ENCODE measurements at places on chromosomes 3 and 15.
A peak's percentile ranks its signal among the peaks of the same experiment; 100 is the strongest.

GRCh38 chr3:104604326-104605010 lies 762.2 kb upstream of the ALCAM start:
- DNase-seq: no peak

- DNase-seq: no peak
Measured at GRCh38 chr3:133463347-133463860, 63.5 kb downstream of the BFSP2 start.

DNA sequence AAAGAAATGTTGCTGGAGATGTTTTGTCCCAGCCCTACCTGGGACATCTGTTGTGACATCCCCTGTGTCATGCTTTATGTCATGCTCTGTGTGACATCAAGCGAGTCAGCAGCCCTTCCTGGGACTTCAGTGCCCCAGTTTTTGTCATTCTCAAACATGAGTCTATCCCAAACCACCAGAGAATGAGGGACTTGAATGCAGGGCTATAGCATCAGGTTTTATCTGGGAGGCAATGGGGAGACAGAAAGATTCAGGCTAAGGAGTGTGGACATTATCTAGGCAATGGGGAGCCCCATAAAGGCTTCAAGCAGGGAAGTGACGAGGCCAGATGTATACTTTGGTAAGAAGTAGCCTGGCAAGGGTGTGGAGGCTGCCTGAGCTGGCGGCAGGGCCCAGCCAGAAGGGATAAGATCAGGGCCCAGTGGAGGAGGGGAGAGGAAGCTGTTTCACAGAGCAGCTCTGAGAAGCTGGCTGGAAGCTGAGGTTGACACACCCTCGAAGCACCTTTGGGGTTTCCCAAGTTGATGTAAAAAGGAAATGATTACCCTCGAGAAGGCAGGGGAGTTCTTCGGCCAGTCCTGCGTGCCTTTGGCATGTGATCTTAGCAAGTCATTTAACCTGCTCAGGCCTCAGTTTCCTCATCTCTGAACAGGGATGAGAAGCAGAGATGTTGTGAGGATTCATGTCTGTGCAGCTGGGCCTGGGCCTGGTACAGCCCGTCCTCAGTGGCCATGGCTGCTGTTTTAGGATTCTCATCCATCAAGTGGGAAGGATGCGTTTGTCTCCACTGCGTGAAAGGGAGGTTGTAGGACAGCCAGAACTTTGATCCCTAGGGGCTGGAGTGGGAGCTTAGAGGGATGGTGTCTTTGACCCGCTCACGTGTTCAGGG lies 34.3 kb downstream of the IRAK2 start:
- DNase-seq: peak; percentile 27

GRCh38 chr15:99253381-99254090 lies 2.3 kb downstream of the LRRC28 start:
- DNase-seq: no peak

DNA sequence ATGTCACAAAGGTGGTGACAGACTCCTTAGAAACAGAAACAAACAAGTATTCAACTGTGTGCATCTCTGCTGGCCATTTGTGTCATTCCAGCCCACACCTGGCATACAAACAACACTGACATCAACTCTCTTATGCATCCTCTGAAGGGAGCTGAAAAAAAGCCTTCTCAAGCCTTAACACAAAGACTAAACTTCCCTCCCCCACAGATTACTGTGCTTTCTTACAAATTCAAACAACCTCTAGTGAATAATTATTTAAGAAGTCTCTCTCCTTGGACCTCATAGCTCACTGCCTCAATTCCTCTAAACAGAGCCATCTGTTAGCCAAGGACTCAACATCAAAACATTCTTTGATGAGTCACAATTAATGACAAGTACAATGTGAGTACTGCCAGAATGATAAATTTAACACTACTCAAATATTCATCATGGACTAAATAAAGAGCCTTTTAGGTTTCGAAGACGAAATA lies 132.1 kb downstream of the WDR76 start:
- no peak for DNase-seq

DNA sequence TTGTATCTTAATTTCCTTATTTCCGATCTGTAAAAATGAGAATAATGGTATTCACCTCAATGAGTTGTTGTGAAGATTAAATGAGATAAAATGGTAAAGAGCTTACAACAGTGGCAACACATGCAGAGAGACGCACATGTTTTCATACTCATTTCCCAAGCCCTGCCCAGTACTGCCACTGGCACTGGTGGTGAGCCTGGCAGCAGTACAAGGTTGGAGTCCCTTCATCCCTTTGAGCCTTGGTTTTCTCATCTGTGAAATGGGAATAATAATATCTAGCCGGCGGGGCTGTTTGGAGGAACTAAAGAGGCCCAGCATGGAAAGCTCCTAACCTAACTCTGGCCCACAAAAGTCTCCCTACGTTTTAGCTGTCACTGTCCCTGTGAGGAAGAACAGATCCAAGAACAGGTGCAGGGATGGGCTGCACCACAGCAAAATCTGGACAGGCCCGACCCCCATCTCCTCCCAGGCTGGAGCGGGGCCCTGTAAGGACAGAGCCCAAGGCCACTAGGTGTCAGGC lies 866 bp upstream of the CD276 start:
- DNase-seq: peak; percentile 68

DNA sequence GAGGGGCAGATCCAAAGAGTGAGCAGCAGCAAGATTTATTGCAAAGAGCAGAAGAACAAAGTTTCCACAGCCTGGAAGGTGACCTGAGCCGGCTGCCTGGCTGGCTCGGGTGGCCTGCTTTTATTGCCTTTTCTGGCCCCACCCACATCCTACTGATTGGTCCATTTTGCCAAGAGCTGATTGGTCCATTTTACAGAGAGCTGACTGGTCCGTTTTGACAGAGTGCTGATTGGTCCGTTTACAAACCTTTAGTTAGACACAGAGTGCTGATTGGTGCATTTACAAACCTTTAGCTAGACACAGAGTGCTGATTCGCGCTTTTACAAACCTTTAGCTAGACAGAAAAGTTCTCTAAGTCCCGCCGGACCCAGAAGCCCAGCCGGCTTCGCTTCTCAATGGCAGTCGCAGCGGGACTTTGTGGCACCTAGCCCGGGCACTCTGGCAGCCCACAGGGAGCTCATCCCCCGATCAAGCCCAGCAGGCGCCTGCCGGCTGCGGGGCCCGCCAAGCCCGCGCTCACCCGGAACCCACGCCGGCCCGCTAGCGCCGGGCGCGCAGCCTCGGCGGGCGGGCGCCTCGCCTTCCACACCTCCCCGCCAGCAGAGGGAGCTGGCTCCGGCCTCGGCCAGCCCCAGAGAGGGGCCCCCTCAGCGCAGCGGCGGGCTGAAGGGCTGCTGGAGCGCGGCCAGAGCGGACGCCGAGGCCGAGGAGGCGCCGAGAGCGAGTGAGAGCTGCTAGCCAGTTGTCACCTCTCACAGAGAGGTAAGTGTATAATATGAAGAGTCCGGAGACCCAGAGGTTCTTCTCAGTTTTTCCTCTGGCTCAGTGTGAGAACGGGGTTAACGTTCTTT lies 339.2 kb downstream of the CHL1 start:
- no peak for DNase-seq

DNA sequence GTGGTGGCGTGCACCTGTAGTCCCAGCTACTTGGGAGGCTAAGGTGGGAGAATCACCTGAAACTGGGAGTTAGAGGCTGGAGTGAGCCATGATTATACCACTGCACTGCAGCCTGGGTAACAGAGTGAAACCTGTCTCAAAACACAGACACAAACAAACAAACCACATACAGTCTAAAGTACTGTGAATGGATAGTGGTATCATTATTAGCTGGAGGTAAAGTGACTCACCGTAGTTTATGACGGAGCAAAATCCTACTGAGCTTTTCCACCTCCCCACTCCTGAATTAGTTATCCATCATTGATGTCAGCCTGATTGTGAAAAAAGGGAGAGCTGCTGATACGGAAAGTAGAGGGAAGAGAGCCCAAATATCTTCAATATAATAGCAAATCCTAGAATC lies 3.2 kb upstream of the CNOT10 start:
- no peak for DNase-seq

DNA sequence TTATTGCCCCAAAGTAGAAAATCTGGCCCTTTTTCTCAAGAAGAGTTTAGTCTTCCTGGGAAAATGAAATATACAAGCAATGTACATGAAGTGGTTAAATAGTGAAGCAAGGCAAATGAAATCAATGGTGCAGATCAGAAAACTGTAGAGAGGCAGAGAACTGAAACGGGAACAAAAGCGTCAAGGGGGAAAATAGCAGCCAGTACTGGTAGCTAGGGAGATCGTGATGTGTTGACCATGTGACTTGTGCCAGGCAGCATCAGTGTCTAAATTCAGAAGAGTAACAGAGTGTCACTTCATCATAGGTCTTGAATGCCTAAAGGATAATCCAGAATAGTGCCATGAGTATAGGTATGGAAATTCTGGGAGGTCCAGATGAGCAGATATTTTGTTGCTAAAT lies 163.1 kb downstream of the CHL1 start:
- no peak for DNase-seq

GRCh38 chr15:26967719-26968269 lies 3.2 kb upstream of the GABRG3 start:
- DNase-seq: peak; percentile 46

DNA sequence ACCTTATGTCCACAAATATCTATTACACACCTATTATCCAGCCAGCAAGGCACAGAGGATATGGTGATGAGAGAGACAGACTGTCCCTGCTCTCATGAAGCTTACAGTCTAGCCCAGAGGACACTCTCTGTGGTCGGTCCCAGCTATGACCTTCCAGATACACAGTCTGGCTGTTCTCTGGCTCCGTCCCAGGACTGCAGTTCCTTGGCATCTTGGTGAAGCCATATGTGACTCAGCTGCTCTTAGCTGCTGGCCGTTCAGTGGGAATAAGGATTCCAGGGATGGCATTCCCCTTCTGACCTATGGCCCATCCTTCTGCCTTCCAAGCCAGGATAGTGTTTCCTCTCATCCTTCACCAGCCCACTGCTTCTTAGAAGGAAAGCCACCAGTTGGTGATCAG lies 30.8 kb downstream of the MEX3B start:
- no peak for DNase-seq

DNA sequence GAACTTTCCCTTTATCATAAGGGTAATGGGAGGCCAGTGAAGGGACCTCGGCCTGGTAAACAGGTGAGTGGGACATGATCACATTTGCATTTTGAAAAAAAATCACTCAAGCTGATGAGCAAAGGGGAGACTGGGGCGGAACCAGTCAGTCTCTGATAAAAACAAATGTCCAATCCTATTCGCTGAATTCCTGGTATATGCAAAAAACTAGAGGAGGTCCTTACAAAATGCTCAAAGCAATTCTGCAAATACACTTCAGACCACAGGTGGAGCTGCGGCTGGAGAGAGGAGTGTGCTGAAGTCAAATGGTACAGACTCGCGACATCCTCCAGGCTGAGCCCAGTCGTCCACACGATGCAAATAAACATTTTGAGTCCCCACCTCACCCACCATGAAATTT lies 166.7 kb downstream of the FOXP1 start:
- DNase-seq: peak; percentile 28

- no peak for DNase-seq
Measured at GRCh38 chr3:52286777-52287110, 884 bp upstream of the GLYCTK start.

DNA sequence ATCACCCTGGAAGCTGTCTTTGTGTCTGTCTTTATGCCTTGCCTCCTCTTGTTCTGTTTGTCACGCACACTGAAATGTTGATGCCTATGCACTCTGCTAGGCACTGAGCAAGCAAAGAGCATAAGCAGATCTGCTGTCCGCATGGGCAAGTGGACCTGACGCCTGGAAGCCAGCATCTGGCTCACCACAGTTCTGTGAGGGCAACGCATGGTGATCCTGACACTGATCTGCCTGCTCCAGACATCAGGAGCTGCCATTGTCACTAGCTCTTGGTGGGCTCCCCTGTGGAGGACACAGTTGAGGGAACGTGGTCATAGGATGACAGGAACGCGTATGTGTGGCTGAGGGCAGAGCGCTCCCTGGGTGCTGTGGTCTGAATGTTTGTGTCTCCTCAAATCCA lies 234.6 kb downstream of the ADAMTS17 start:
- peak; percentile 52 for DNase-seq

DNA sequence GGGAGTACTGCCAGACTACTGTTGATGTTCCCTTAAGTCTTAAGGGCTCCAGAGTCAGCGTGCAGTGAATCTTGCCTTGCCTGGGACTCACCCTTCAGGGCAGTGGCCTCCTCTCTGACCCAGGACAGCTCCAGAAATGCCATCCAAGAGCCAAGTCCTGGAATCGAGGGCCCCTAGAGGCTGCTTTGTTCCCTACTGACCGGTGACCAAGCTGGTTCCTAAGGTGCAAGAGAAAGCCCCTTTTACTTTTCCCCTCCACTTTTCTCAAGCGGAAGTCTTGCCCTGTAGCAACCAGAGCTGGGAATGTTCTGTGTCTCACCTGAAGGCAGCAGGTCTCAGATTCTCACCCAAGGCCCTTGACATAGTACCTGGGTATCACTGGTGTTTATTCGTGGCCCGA lies 238.0 kb downstream of the DOCK3 start:
- no peak for DNase-seq

GRCh38 chr3:142624341-142625152 lies 28.4 kb downstream of the PLS1 start:
- DNase-seq: no peak

GRCh38 chr3:65979162-65979561 lies 59.6 kb downstream of the MAGI1 start:
- DNase-seq: no peak

DNA sequence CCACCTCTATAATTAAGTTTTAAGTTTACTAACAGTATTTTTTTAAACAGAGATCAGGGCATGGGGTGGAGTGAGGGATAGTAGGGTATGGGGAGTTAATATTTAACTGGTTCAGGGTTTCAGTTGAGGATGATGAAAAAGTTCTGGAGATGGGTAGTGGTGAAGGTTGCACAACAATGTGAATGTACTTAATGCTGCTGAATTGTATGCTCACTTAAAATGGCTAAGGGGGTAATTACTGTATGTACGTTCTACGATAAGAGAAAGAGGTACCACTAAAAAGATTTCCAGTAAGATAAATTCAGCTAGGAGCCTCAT lies 101.4 kb downstream of the TNIK start:
- no peak for DNase-seq

DNA sequence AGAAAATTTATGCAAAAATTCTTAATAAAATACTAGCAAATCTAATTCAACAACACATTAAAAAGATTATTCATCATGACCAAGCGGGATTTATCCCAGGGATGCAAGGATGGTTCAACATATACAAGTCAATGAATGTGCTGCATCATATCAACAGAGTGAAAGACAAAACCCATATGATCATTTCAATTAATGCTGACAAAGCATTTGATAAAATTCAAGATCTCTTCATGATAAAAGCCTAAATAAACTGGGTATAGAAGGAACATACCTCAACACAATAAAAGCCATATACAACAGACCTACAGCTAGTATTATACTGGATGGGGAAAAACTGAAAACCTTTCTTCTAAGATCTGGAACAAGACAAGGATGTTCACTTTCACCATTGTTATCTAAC lies 89.7 kb downstream of the KBTBD8 start:
- no peak for DNase-seq

- DNase-seq: no peak
Measured at GRCh38 chr3:12014613-12015012, 10.4 kb downstream of the SYN2 start.

- DNase-seq: no peak
Measured at GRCh38 chr3:84194029-84194428, 764.8 kb upstream of the CADM2 start.

GRCh38 chr15:42749266-42749665 lies 12.3 kb upstream of the CDAN1 start:
- peak; percentile 66 for DNase-seq

All from BE2C (cell line).